ENCODE measurements at places on chromosomes 7 and 10.

DNA sequence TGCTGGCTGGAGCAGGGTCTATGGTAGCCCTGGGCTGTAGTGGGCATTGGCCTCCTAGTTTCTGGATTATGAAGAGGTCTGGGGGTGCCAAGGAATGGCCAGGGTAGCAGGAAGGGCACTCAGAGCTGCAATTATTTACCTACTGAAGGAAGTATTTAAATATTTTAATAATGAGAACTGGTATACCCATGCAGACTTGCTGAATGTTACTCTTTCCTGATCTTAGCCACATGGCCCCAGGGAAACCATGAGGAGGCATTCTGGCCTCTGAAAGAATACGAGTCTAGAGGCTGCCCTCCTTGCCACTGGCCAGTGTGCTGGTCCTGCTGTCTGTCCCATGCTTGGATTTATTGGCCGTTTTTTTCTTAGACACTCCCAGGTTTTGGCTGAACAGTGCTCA lies 599.7 kb downstream of the LRMDA start:
- DNase-seq = no peak

- DNase-seq = no peak
Measured at GRCh38 chr10:15605740-15606369, 113.9 kb downstream of the ITGA8 start.

DNA sequence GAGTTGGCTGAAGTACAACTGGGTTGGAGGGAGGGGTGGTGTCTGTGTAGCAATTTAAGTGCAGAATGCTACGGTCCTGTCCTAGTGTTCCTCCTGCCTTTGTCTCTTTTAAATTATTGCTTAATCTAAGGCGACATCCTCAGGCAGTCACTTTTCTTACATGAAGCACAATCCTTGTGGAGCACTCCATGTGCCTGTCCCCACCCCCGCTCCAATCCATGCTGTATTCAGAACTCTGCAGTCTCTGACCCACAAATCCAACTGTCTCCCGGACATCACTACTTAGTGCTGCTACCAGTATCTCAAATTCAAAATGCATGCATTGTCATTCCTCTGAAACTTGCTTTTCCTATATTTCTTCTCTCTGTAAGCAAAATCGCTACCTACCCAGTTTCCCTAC lies 91.4 kb upstream of the FAM133B start:
- DNase-seq = no peak

DNA sequence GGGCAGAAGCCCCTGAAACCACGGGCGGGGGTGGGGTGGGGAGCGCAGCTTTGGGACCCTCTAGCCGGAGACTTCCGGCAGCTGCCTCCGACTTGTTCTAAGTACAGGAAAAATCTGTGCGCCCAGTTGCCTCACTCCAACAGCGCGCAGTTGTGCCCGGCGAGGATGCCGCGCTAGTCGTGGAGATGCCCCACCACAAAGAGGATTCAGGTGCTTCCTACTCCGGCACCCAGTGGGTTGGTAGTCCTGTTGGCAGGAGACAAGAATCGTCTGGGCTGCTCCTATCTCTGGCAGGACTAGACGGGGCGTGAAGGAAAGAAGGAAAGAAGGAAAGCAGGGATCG lies 465 bp upstream of the NPY start:
- no peak for DNase-seq

- DNase-seq = no peak
Measured at GRCh38 chr10:129259128-129259815, 207.8 kb upstream of the MGMT start.

DNA sequence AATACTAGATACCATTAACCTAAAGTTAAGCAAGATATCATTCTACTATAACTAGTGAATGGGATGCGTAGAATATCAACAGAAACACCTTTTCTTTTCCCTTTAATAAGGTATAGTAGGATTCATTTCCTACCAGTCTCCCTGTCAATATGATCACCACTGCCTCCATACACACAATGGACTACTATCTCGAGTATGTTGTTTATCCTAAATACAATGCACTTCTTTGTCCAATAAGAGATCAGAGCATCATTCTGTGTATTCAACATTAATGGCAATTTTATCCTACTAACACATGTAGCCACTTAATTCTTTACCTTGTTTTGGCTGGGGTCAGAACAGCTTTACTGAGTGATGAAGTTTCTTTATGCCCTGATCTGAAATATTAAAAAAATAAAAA lies 276.3 kb downstream of the TFEC start:
- no peak for DNase-seq

- no peak for DNase-seq
Measured at GRCh38 chr7:27184337-27185012, 557 bp downstream of the HOXA11 start.

DNA sequence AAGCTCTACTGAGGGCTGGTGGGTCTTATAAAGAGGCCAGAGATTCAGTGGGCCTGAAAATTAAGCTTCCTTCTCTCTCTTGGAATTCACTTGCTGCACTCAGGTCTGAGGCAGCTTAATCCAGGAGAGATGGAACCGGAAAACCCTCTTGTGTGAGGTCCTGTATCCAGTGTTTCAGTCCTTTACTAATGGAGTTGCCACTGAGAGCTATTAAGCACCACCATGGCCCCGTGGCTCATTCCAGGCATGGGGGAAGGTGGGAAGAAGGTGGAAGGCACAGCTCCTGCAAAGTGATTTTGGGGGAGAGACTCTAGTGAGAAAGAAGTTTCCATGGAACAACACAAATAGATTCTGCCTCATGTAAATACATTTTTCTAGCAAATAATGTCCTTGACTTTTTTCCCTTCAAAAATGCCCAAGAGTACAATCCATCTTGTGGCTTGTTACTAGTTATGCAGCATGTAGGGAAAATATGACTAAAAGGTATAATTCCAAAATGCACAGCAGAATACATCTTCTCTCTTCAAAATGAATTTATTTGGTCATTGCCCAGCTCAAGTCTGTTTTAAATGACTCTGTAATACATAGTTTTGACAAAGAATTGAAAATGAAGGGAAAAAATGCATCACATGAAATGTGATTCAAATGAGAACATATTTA lies 46.7 kb upstream of the FOXI2 start:
- no peak for DNase-seq

DNA sequence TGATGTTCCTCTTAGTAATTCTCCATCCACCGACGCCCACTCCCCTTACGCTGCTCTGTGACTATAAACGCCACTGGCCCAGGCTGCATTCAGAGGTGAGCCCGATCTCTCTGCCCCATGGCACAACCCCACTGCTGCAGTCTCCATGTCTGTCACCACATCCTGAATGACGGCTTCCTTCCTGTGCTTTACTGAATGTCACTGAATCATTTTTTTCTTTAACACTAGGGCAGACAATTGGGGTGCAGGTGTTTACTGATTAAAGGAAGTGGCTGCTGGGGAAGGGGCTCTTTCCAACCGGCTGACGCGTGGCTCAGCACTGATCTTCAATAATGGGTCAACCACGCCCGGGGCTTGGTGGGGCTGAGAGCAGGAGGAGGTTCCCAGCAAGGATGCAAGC lies 208.3 kb downstream of the USP6NL start:
- DNase-seq = no peak

DNA sequence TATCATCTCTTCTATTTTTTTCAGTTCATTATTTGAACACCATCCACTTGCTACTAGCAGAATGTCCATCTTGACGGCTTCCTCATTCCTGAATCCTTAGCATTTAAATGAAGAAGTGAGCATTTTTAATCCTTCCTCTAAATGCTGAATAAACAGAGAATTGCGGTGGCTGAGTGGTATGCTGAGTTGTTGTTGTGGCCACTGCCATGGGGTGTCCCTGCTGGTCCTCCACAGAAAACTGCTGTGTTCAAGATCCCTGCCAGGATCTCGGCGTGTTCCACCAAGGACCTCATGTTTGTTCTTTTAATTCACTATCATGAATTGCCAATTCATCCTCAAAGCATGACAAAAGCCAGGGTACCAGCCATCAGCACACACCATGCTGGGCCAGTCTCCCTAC lies 48.9 kb upstream of the HABP2 start:
- no peak for DNase-seq

DNA sequence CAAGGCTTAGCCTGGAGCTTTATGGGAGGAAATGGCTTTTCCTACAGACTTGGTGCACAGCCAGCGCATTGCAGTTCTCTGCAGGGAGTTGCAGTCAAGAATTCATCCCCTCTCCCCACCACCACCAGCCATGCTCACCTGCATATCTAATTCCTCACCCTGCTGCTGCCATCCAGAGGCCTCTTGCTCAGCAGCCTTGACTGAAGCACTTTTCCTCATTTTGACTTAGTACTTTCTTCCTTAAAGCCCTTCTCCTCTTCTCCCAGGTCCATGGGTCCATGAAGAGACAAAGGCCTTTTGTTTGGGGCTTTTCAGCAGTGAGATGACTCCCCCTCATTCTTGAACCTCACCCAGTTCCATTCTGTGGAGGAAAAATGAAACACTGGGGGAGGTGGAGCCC lies 39.7 kb upstream of the GPR141 start:
- DNase-seq = no peak

DNA sequence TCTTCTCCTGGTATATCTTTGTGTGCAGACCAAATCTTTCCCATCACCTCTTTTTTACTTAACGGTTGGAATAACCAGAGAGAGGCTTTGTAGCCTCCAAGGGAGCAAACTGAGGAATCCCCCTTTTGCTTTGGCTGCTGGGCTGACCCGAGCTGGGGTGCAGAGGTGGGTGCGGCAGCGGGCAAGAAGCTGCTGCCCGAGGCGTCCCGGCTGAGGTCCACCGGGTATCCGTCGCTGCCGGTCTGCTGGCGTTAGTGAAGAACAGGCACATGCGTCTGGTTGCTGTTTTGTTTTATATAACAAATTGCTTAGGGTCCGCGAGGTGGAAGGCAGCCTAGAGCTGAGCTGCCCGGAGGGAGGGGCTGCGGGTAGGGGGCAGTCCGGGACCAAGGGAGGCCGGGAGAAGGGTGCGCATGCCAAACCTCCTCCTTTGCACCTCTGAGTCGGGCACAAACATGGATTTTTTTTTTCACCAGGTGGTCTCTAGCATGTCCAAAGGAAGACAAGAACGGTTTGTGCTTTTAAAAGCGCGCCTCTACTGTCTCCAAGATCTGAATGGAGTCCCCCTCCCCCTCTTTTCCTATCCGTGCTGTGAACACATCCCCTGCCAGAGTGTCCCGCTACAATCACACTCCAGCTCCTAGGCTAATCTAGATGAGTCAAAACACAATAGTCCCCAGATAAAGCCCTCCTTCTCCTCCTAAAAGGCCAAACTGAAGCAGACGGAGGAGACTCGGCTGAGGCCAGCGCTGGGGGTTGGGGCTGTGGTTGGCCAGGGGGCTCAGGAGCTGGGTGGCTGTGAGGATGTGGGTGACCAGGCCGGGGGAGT lies 6.8 kb upstream of the GATA3 start:
- no peak for DNase-seq

DNA sequence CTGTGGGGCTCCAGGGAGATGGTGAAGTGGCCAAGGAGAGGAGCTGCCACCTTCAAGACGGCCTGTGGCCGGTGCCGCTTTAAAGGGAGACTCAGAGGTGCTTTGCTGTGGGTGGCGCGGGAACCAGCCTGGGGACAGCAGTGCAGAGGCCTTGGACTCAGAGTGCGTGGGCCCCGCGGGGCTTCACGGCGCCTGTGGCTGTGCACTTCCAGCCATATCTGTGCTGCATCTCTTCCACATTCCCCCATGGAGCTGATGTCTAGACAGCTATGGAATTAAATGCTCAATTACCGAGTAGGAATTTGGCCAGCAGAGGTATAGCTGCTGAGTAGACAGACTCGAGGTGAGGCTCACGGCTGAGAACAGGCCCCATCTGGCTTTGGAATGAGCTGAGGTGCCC lies 41.7 kb downstream of the HTRA1 start:
- DNase-seq = no peak

- no peak for DNase-seq
Measured at GRCh38 chr7:44966731-44967538, 11.9 kb downstream of the MYO1G start.

DNA sequence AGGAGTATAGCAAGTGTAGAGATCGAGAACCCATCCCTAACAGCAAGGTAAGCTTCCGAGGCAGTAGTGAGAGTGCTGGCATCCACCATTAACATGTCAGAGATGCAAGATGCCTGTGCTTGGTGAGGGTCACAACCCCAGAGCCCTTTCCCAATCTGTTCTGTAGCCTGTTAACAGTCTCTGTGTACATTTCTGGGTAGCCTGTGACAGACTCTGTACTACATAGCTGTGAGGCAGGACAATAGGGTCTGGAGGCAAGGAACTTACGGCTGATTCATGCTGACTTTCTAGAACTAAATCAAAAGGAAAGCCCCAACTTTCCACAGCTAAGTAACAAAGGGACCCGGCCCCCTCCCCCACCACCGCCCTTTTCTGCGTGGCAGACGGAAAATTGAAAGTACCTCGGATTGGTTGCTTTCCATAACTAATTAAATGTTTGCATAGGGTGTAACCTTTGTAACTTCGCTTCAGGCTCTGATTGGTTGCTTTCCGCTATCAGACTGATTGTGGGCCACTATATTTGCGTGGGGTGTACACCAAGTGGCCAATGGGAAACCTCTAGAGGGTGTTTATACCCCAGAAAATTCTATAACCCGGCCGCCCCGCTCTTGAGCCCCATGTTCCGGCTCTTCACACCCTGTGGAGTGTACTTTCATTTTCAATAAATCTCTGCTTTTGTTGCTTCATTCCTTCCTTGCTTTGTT lies 1.4 kb upstream of the TMEM168 start:
- no peak for DNase-seq

- no peak for DNase-seq
Measured at GRCh38 chr10:42738679-42739078, 43.9 kb upstream of the BMS1 start.

DNA sequence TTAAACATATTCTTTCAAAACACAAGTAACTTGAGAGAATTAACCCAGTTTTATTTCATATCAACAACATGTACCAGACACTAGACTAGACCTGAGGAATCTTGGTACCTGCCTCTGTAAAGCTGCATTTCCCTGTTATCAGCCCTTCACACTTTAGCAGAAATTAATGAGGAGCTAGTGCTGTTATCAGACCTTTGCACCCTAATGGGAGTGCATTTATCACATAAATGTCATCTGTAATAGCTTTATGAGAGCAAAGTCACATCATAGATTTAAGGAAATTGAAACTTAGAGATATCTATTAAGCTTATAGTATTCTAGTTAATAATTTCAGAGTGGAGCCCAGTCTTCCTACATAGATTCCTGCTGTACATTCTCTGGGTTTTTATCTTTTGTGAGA lies 270.4 kb upstream of the YAE1 start:
- DNase-seq = no peak

- DNase-seq = no peak
Measured at GRCh38 chr10:92886334-92886961, 38.1 kb downstream of the EXOC6 start.

DNA sequence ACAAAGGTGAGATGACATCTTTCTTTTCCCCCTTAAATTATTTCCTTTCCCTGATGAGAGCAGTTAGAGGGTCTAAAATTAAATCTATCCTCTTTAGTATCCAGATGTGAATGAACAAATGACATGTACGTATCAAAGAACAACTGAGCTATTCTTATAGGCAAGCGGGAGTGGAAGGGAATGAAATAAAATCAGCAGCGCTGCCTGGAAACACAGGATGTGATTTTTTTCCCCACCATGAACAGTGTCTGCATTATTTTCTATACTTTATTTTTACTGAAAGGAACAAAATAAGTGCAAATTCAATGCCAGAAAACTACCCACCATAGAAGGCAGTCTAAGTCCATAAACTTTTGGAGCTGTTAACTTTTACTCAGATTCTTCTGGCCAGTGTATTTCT lies 40.6 kb downstream of the SLC26A4 start:
- DNase-seq = no peak

GRCh38 chr7:21071561-21072501 lies 285.1 kb upstream of the SP8 start:
- no peak for DNase-seq

GRCh38 chr10:986881-987619 lies 1.2 kb upstream of the GTPBP4 start:
- peak; percentile 50 for DNase-seq

- no peak for DNase-seq
Measured at GRCh38 chr7:117946151-117946633, 73.0 kb upstream of the CTTNBP2 start.

Data from AG09309 (cell line).